Peyer's patch (tissue), 4 donors: ENCODE measurements at places on chromosomes 1 and 21. TPM values are rescaled to one million over a fixed set of nuclear protein-coding genes. Genes with fewer than 3 reads are reported as not detected.

GRCh38 chr1:109083923-109084322 is 6.6 kb upstream of the TMEM167B start:
- DNase-seq = no peak
- H3K4me1 ChIP-seq = no peaks in the 10 kb centered on the region

GRCh38 chr1:230308039-230308438 is 118.1 kb downstream of the PGBD5 start:
- no peak overlapping the region for H3K27ac ChIP-seq
- no peaks in the 10 kb centered on the region for H3K36me3 ChIP-seq
- no peaks in the 10 kb centered on the region for H3K4me1 ChIP-seq
- peak; percentile 92 for DNase-seq

Gene TMEM82
- 2.5 TPM for total RNA-seq

- H3K27me3 ChIP-seq = no peaks in the 10 kb centered on the region
- no peak for DNase-seq
- H3K4me1 ChIP-seq = no peaks in the 10 kb centered on the region
- no peak overlapping the region for H3K4me3 ChIP-seq
- H3K27ac ChIP-seq = no peak overlapping the region
Observed at GRCh38 chr1:24177161-24177560, 9.9 kb downstream of the IFNLR1 start.

DNA sequence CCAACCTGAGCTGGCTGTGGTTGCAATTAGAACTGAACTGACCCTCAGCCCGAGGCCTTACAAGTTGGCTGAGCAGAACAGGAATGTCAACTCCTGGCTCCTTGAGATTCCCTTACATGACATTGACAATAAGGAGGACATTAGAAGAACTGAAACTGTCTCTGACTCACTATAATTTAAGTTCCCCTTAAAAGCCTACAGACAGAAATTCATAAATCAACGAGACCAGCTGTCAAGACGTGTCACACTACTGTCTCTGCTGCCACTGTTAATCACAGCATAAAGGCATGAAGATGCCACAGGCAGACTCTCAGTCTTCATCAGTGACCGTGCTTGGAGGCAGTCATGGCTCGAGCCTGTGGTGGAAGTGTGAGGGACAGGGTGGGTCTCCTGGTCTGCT is 168.8 kb downstream of the GABPA start:
- no peak overlapping the region for H3K27ac ChIP-seq
- no peak overlapping the region for H3K4me3 ChIP-seq
- no peaks in the 10 kb centered on the region for H3K36me3 ChIP-seq

DNA sequence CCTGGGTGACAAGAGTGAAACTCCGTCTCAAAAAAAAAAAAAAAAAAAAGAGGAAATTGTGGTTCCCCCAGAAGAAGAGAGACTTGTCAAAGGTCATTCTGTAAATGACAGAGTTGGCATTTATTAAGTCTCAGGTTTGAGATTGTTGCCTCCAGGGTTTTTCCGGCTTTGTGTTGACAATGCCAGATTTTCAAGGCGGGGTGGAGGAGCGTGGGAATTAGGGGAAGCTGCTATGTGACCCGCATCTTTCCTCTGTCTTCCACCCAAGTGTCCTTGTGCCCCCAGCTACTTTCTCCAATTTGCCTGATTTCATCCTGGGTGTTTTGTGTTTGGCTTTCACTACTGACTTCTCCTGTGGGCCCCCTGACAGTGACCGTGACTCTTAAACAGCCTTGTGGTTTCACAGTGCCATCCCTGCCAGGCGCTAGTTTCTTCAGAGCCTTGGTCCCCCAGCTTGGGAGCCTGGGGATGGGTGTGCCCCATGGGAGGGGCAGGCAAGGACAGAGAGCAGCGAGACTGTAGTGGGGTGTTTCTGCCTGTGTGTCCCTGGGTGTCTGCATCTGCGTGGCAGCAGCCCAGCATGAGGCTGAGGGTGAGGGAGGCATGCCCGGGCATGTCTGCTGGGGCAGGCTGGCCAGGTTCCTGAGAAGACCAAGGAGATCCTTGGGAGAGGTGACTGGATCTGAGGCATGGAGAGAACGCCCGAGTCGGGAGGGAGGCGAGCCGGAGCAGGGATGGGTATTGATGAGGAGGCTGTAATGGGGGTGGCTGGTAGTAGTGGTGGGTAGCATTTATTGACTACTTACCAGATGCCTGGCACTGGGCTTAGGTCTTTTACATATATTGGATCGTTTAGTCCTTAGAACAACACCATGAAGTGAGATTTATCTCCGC is 46.3 kb downstream of the IER5 start:
- peak overlapping the region; percentile 62 for H3K27ac ChIP-seq
- no peaks in the 10 kb centered on the region for H3K27me3 ChIP-seq

Gene UMODL1
- 0.83 TPM for total RNA-seq

DNA sequence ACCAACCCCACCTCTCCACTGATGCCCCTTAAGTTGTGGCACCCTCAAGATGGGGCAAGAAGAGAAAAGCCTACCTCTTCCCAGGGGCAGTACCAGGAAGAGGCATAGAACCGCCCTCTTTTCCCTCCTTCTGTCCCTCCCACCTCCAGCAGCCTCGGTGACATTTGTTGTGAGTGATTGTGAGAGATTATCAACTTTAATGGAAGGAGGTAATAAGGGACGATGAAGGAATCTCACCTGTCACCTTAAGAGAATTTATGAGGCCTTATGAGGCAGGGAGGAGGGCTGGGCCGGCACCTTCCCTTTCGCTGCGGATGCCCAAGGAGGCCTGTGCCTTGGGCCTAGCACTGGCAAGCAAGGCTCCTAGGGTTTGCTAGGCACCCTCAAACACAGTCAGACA is 1.4 kb upstream of the ADGRB2 start:
- H3K4me1 ChIP-seq = peaks cover 14% of the 10 kb centered on the region
- no peaks in the 10 kb centered on the region for H3K27me3 ChIP-seq
- no peak overlapping the region for H3K27ac ChIP-seq
- H3K36me3 ChIP-seq = no peaks in the 10 kb centered on the region
- no peak for DNase-seq

GRCh38 chr1:175040324-175040879 is 17.2 kb upstream of the MRPS14 start:
- H3K4me3 ChIP-seq = no peak overlapping the region
- DNase-seq = no peak
- H3K27me3 ChIP-seq = no peaks in the 10 kb centered on the region
- no peaks in the 10 kb centered on the region for H3K4me1 ChIP-seq

Gene SPRR2B
- total RNA-seq = not detected

Gene FMO2
- total RNA-seq = 1.4 TPM

GRCh38 chr1:204205486-204205885 is 8.3 kb downstream of the GOLT1A start:
- H3K27ac ChIP-seq = no peak overlapping the region
- no peak overlapping the region for H3K4me3 ChIP-seq
- H3K4me1 ChIP-seq = no peaks in the 10 kb centered on the region
- no peaks in the 10 kb centered on the region for H3K27me3 ChIP-seq
- no peak for DNase-seq

GRCh38 chr1:178725466-178726086 is 532 bp downstream of the RALGPS2 start:
- DNase-seq = peak; percentile 79
- H3K4me1 ChIP-seq = peaks cover 5% of the 10 kb centered on the region
- peak overlapping the region; percentile 99 for H3K27ac ChIP-seq
- peak overlapping the region; percentile 85 for H3K4me3 ChIP-seq

Gene HSPB7
- total RNA-seq = not detected

DNA sequence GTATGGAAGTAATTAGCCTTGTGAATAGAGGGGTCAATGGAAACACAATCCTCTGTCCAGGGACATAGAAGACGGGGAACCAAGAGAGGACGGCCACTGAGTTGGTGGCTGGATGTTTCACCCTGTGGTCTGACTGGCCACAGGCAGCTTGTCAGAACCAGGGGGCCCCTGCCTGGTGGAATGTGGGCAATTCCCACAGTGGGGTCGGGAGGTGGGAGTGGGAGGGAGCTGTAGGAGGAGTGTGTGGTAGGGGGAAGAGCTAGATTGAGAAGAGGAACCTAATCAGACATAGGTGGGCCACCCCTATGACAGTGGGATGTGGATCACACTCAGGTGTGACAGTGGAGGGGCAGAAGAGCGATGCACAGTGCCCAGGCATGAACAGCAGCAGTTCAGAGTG is 31.3 kb downstream of the TRIM62 start:
- H3K36me3 ChIP-seq = no peaks in the 10 kb centered on the region
- H3K4me3 ChIP-seq = no peak overlapping the region
- no peak for DNase-seq

Gene PTPRC
- 27.7 TPM for total RNA-seq

DNA sequence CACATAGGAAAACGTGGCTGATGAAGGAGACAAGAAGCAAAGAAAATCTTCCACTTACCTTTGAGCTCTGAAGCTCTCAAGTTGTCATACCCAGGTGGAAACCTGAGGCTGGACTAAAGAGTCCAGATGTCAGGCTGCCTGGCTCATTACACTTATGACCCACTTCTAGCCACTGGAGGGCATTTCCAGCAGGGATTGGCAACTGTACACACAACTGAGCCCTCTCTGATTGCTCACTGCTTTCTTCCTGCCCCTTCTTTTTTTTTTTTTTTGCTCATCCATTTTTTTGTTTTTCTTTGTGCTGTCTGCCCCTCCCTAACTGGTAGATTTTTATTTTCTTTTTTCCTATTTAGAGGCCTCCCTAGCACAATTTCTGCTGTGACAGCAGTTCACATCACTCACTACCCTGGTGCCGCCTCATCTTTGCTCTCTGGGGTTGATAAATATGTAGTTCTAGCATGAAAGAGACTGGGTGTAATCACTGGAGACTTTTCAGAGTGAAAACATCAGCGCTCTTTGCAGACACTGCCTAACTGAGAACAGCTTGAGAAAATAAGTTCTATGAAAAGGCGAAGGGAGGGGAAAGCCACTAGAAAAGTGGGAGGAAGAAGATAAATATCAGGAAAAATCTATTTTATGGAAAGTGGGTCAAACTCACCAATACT is 334.5 kb downstream of the NUF2 start:
- no peak overlapping the region for H3K4me3 ChIP-seq
- no peaks in the 10 kb centered on the region for H3K4me1 ChIP-seq
- no peaks in the 10 kb centered on the region for H3K27me3 ChIP-seq

Gene OPTC
- total RNA-seq = not detected

DNA sequence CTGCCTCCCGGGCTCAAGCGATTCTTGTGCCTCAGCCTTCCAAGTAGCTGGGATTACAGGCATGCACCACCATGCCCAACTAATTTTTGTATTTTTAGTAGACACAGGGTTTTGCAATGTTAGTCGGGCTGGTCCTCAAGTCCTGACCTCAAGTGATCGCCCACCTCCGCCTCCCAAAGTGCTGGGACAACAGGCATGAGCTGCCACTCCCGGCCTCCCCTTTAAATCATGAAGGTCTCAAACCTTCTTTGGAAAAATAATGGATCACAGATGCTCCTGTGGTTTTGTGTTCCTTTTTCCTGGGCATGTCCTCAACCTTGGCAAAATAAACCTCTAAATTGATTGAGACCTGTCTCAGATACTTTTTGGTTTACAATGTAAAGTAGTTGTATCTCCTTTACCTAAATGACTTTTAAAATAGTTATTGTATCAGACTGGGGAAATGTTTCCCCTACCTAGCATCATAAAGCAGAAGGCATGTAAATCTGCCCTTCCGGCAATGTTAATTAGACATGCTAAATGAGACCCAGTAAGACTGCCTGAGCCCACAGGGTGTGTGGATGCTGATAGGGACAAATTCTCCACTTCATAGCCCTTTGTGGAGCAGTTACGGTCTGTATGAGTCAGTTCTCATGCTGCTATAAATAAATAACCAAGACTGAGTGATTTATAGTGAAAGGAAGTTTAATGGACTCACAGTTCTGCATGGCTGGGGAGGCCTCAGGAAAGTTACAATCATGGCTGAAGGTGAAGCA is 27.8 kb downstream of the CBR1 start:
- H3K36me3 ChIP-seq = no peaks in the 10 kb centered on the region
- H3K27ac ChIP-seq = no peak overlapping the region
- H3K4me3 ChIP-seq = no peak overlapping the region

- no peak overlapping the region for H3K27ac ChIP-seq
- DNase-seq = no peak
- H3K4me1 ChIP-seq = no peaks in the 10 kb centered on the region
- H3K36me3 ChIP-seq = no peaks in the 10 kb centered on the region
- H3K4me3 ChIP-seq = no peak overlapping the region
Observed at GRCh38 chr1:18419113-18419844, 61.5 kb upstream of the KLHDC7A start.

DNA sequence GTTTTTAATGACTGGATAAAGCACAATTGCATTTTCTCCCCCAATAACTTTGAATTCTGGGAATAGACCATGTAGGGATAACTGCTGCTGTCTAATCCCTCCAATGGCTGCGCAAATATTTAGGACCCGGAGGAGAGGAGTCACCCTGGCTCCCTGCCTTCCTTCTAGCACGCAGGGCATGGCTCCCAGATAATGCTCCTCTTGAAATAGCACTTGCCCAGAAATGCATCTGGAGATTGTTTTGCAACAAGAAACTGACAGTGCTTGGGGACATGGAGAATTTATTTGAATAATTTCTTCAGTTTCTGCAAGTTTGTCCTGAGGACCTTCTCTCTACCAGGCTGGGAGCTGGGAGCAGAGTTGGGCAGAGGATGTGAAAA is 83.5 kb downstream of the MAN1C1 start:
- H3K36me3 ChIP-seq = no peaks in the 10 kb centered on the region
- no peak overlapping the region for H3K4me3 ChIP-seq
- DNase-seq = no peak
- peak overlapping the region; percentile 52 for H3K27ac ChIP-seq

Gene AADACL4
- not detected for total RNA-seq

Gene OVAAL
- not detected for total RNA-seq

GRCh38 chr1:23237508-23237907 is 20.2 kb upstream of the HTR1D start:
- no peaks in the 10 kb centered on the region for H3K4me1 ChIP-seq
- no peak overlapping the region for H3K27ac ChIP-seq
- no peaks in the 10 kb centered on the region for H3K36me3 ChIP-seq

GRCh38 chr1:86052948-86053698 is 103.4 kb downstream of the COL24A1 start:
- H3K36me3 ChIP-seq = no peaks in the 10 kb centered on the region
- H3K27ac ChIP-seq = no peak overlapping the region
- H3K4me3 ChIP-seq = no peak overlapping the region
- DNase-seq = no peak

DNA sequence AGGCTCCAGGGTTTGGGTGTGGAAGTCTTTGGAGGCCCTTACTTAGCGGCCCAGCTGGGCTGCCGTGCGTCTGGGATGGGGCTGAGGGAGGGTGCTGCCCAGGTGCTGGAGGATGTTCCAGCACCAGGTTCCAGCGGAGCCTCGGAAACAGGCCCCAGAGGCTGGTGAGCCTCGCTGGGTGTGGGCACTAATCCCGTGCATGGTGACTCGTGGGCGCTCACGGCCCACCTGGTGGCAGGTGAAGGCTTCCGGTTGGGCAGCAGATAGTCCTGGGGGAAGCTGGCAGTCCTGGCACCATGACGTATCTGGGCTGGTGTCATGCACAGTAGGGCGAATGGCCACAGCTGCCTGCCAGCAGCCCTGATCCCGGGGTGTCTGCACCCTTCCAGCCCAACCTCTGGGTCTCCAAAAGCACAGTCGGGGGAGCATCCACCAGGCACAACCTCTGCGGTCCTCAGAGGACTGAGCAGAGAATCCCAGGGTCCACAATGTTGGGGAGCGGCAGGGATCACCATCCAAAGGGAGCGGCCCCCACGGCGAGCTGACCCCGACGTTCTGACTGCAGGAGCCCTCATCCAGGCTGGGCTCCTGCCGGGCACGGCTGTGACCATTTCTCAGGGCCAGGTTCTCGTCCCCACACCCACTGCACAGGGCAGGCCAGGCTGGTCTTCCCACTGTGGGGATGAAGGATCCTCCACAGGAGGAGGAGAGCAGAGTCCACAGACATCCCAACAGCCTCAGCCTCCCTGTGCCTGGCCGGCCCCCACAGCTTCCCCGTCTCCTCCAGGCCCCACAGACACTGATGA is 25.3 kb downstream of the FTCD start:
- no peak overlapping the region for H3K4me3 ChIP-seq
- no peak for DNase-seq
- H3K4me1 ChIP-seq = no peaks in the 10 kb centered on the region
